ENCODE measurements at places on chromosomes 4 and X.

GRCh38 chr4:56286763-56287162, 100.5 kb downstream of the AASDH start:
- DNase-seq = no peak

DNA sequence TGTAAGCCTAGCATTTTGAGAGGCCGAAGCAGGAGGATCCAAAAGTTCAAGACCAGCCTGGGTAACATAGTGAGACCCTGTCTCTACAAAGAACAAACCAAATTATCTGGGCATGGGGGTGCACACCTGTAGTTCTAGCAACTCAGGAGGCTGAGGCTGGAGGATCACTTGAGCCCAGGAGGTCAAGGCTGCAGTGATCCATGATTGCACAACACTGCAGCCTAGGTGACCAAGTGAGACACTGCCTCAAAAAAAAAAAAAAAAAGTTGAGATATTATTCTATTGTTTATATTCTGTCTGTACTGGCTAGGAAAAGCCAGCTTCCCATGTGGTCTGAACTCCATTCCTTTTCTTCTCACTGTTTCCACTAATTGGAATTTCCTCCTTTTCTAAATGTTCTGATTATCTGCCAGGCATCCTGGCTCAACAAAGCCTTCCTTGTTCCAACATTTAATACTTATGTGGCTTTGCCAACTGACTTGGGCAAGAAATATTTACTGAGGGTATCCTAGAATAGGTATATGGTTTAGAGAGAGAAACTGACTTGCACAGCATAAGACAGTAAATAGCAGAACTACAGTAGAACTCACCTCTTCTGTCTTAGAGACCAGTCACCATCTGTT, 175.2 kb upstream of the ADAMTS3 start:
- DNase-seq = no peak

GRCh38 chr4:121112530-121112929, 40.2 kb upstream of the NDNF start:
- DNase-seq = no peak

GRCh38 chrX:110248578-110248977, 69.3 kb downstream of the AMMECR1 start:
- no peak for DNase-seq

DNA sequence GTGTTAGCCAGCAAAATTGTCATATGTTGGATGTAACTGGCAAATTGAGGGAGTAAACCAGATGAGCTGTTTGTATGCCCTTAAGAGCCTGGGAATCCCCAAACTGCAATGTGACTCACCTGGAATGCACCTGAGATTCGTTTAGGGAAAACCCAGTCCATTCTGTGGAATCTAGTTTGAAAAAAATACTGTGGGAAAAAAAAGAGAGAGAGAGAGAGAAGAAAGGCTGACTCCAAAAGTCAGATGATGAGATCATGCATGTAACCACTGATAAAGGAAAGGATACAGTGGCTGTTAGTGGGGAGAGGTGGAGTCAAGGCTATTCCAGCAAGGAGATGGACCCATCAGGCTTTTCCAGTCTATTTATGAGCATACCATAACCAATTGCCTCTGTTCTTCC, 48.5 kb downstream of the SLC9A7 start:
- DNase-seq = no peak

DNA sequence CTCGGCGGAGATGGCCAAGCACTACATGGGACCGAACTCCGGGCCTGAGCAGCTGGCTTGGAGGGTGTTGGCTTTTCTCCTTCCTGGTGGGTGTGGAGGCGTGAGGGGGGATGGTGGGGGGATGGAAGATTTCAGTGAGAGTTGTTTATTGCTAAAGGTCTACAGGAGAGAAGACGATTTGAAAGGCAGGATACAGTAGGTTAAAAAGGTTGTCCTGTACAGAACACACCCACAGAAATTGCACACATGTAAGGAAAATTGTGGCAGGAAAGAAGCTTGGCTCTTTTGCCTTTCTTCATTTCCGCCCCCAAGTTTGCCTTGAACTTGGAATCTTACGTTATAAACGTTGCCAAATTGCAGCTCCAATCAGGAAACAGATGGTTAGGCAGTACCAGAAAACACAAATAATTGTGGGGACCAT, 74.1 kb upstream of the STOX2 start:
- DNase-seq = no peak

GRCh38 chr4:175929932-175930331, 117.9 kb upstream of the GPM6A start:
- no peak for DNase-seq

All from muscle of arm (tissue), 14 donors.